ENCODE measurements at places on chromosomes 3 and 15. TPM values are rescaled to one million over a fixed set of nuclear protein-coding genes. Genes with fewer than 3 reads are reported as not detected.

- H3K36me3 ChIP-seq = no peaks in the 10 kb centered on the region
- DNase-seq = no peak
- no peaks in the 10 kb centered on the region for H3K27me3 ChIP-seq
Observed at GRCh38 chr3:154729741-154730140, 299.8 kb upstream of the GPR149 start.

- no peak overlapping the region for H3K4me3 ChIP-seq
- no peaks in the 10 kb centered on the region for H3K27me3 ChIP-seq
- no peak overlapping the region for H3K27ac ChIP-seq
- peak; percentile 23 for DNase-seq
- H3K36me3 ChIP-seq = peaks cover 5% of the 10 kb centered on the region
Observed at GRCh38 chr3:121473001-121473400, 72.8 kb downstream of the POLQ start.

- no peak overlapping the region for H3K4me3 ChIP-seq
- no peaks in the 10 kb centered on the region for H3K4me1 ChIP-seq
- H3K36me3 ChIP-seq = no peaks in the 10 kb centered on the region
- H3K27me3 ChIP-seq = no peaks in the 10 kb centered on the region
- no peak overlapping the region for H3K27ac ChIP-seq
Observed at GRCh38 chr15:77349666-77350065, 70.2 kb downstream of the PEAK1 start.

DNA sequence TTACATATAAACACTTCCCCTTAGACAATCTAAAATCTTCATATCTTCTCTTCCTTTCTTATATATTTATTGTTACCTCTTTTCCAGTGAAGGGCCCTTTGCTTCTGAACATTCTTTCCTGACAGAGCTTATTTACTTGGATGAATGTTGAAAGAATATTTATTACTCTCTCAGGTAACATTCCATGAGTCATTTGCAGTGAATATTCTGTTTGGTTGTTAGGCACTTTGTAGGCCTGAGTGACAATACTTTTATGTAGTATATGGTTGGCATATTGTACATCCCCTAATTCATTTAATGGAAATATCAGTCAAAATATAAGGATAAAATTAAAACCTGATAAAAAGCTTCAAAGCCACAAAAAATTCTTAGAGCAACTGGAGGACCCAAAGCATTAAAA lies 260.9 kb upstream of the KCNMB2 start:
- H3K4me1 ChIP-seq = no peaks in the 10 kb centered on the region
- H3K27me3 ChIP-seq = no peaks in the 10 kb centered on the region
- H3K36me3 ChIP-seq = no peaks in the 10 kb centered on the region
- no peak overlapping the region for H3K4me3 ChIP-seq

DNA sequence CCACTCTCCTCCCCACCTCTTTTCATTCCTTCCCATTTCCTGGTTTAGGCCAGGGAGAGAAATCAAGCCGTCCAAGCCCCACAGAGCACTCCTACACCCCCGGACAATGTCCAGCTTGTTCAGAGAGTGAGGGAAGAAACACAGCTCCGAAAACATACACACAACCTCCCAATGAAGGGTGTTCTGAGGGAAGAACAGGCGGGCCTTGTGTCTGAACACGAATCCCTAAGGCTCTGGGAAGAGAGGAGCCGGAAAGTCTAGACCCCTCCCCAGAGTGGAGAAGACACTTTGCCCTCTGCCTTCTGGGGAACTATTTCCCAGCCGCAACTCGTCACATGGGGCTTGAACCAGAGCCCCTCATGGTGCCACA lies 30.5 kb downstream of the ACAN start:
- no peak overlapping the region for H3K4me3 ChIP-seq
- H3K36me3 ChIP-seq = no peaks in the 10 kb centered on the region
- no peak for DNase-seq
- H3K27ac ChIP-seq = no peak overlapping the region
- no peaks in the 10 kb centered on the region for H3K27me3 ChIP-seq

DNA sequence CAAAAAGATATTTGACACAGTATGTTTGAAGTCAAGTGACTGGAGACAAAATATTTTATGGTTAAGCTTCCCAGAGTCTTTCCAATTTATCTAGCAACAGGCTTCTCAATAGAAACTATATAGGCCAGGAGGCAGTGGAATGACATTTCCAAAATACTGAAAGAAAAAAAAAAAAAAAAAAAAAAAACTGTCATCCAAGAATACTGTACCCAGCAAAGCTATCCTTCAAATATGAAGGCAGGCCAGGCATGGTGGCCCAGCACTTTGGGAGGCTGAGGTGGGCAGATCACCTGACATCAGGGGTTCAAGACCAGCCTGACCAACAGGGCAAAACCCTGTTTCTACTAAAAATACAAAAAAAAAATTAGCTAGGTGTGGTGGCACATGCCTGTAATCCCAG lies 20.9 kb downstream of the NME9 start:
- H3K4me1 ChIP-seq = no peaks in the 10 kb centered on the region
- no peaks in the 10 kb centered on the region for H3K36me3 ChIP-seq
- H3K4me3 ChIP-seq = no peak overlapping the region
- no peak for DNase-seq

DNA sequence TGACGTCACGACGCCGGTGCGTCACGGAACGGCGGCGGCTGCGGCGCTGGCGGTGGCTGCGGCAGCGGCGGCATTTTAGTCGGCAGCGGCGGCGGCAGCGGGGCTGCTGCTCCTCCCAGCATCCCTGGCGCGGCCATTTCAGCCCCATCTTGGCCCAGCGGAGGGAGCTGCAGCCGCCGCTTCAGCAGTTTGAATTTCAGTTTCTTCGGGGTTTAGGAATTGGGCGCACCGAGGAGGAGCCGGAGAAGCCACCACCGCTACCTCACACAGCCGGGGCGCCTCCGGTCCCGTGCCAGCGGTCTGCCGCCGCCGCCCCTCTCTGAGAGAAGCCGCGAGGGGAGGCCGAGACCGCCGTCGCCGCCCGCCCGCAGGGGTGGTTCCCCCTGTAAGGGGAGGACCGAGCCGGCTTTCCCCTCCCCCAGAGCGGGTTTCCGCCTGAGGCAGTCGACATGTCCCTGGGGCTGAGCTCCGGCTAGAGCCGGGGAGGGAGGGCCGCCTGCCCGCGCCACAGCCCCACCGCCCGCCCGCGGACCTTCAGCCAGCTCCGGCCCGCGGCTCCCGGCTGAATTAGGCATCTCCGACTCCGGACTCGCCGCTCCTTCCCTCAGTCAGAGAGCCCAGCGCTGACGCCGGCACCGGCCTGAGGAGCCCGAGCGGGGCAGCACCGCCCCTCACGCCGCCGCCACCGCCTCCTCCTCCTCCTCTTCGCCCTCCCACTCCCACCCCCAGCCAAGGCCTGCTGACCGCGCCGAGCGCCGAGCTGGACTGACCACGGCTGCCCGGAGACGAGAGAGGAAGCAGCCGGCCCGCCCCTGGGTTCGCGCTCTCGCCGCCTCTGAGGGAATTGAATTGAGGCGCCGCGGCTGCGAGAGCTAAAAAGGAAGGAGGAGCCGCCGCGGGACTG lies at the start of gene TSC22D2:
Gene TSC22D2, plus strand, starts transcription at position 78 of the 904 bp plus-strand sequence. CDS start 1,053 bp downstream, outside the sequence.
- peak within 1 kb of the TSS; percentile 99 for H3K27ac ChIP-seq
- peaks cover 6% of the 10 kb centered on the region for H3K4me1 ChIP-seq
- peak; percentile 82 for DNase-seq

DNA sequence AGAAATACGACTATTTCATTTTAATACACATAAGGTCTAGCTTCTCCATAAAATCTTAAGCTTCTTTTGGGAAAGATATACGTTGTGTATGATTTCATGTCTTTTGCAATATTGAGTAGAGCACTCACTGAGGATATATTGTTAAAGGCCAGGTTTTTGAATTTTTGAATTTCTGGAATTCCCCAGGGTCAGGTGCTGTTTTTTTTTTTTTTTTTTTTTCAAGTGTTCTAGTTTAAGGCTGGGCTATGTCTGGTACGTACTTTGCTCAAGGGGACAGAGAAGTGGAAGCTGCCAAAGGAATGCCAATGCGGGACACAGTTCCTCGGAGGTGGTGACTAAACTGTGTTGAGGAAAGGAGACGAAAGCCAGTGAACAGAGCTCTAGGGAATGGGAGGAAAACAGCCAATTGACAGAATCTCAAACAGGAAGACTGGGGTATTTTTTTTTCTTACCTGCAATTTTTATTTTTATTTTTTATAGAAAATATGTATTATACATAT lies 510.5 kb upstream of the CBLB start:
- H3K4me3 ChIP-seq = no peak overlapping the region
- no peaks in the 10 kb centered on the region for H3K27me3 ChIP-seq
- no peaks in the 10 kb centered on the region for H3K4me1 ChIP-seq
- H3K27ac ChIP-seq = no peak overlapping the region
- no peak for DNase-seq

DNA sequence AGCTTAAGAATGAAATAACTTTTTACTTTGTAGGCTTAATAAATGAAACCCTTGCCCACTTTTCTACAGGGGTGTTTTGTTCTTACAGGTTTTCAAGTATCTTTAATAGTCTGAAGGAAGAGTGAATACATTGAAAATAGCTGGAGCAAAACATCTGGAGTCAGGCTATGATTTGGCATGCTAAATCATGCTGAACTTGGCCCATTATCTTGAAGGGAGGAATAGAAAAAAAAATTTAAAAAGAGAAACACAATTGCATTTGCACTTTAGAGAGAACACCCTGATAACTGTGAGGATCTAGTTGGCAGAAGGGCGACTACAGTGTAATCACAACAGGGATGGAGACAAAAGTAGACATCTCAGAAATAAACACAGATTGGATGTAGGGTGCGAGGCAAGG lies 1.8 kb upstream of the IQGAP1 start:
- H3K4me3 ChIP-seq = no peak overlapping the region
- DNase-seq = no peak
- H3K27ac ChIP-seq = no peak overlapping the region
- peaks cover 6% of the 10 kb centered on the region for H3K36me3 ChIP-seq

- no peak overlapping the region for H3K27ac ChIP-seq
- no peaks in the 10 kb centered on the region for H3K4me1 ChIP-seq
- H3K27me3 ChIP-seq = no peaks in the 10 kb centered on the region
- no peak overlapping the region for H3K4me3 ChIP-seq
- peaks cover 26% of the 10 kb centered on the region for H3K36me3 ChIP-seq
Observed at GRCh38 chr3:130975251-130975650, 51.4 kb downstream of the ASTE1 start.

- H3K27ac ChIP-seq = no peak overlapping the region
- peaks cover 9% of the 10 kb centered on the region for H3K4me1 ChIP-seq
- no peak for DNase-seq
Observed at GRCh38 chr3:4478261-4478660, 11.2 kb upstream of the SUMF1 start.

DNA sequence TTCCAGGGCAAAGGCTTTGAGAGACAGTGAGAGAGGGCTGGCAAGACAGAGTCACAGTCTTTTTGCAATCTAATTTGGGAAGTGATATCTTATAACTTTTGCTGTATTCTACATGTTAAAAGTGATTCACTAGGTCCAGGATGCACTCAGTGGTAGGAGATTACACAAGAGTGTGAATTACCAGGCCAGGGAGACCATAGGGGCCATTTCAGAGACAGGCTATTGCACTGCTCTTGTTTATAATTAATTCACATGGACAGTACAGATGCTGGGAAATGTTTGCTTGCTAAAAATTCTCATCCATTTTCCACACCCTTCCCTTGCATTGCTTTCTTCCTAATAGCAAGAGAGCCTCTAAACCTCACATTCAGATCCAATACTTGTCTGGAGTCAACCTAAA lies 22.6 kb upstream of the POMGNT2 start:
- DNase-seq = no peak
- no peak overlapping the region for H3K27ac ChIP-seq
- no peak overlapping the region for H3K4me3 ChIP-seq
- H3K4me1 ChIP-seq = no peaks in the 10 kb centered on the region
- no peaks in the 10 kb centered on the region for H3K36me3 ChIP-seq
- H3K27me3 ChIP-seq = no peaks in the 10 kb centered on the region

- H3K27me3 ChIP-seq = no peaks in the 10 kb centered on the region
- H3K4me1 ChIP-seq = peaks cover 7% of the 10 kb centered on the region
- no peak overlapping the region for H3K27ac ChIP-seq
- no peak overlapping the region for H3K4me3 ChIP-seq
Observed at GRCh38 chr3:107892955-107893624, 197.7 kb downstream of the CD47 start.

GRCh38 chr3:42290966-42291714 lies 25.2 kb upstream of the CCK start:
- H3K4me3 ChIP-seq = no peak overlapping the region
- H3K27me3 ChIP-seq = peaks cover 2% of the 10 kb centered on the region
- H3K36me3 ChIP-seq = no peaks in the 10 kb centered on the region
- H3K27ac ChIP-seq = no peak overlapping the region
- H3K4me1 ChIP-seq = no peaks in the 10 kb centered on the region

DNA sequence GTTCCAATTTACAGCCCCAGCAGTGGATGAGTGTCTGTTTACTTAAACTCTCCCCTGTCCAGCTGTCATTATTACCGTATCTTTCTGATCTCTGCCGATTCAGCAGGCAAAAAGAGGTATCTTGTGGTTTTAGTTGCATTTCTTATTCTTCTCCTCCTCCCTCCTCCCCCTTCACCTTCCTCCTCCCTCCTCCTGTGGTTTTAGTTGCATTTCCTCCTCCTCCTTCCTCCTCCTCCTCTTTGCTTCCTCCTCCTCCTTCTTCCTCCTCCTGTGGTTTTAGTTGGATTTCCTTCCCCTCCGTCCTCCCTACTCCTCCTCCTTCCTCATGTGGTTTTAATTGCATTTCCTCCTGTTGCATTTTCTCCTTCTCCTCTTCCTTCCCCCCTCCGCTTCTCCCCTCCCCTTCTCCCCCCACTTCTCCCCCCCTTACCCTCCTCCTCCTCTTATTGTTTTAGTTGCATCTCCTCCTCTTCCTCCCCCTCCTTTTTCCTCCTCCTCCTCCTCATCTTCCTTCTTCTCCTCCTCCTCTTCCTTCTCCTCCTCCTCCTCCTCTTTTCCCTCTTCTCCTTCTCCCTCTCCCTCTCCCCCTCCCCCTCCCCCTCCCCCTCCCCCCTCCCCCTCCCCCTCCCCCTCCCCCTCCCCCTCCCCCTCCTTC lies 25.3 kb upstream of the VPS33B start:
- H3K27me3 ChIP-seq = peaks cover 7% of the 10 kb centered on the region
- H3K4me3 ChIP-seq = no peak overlapping the region
- peak; percentile 4 for DNase-seq
- no peak overlapping the region for H3K27ac ChIP-seq
- H3K36me3 ChIP-seq = no peaks in the 10 kb centered on the region

- no peaks in the 10 kb centered on the region for H3K27me3 ChIP-seq
- no peak overlapping the region for H3K27ac ChIP-seq
- no peak overlapping the region for H3K4me3 ChIP-seq
- DNase-seq = no peak
- H3K36me3 ChIP-seq = no peaks in the 10 kb centered on the region
Observed at GRCh38 chr3:43844757-43845156, 154.0 kb downstream of the ABHD5 start.

DNA sequence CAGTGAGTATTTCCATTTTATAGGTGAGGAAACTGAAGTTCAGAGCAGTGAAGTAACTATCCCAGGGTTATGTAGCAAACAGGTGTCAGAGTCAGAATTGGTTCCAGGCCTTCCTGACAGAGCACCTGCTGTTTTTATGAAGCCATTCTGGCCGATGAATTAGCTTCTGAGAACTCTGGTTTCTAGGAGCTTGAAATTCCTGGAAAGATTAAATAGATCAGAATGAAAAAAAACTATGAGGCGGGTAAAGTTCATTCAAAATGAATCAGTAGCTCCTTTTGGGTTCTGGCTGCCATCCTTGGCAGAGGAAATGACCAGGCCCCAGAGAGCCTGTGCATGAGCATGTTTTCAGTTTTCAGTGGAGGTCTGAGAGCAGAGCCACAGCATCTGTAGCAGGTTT lies 59.3 kb upstream of the CFAP161 start:
- H3K36me3 ChIP-seq = no peaks in the 10 kb centered on the region
- no peak overlapping the region for H3K27ac ChIP-seq
- H3K27me3 ChIP-seq = no peaks in the 10 kb centered on the region
- H3K4me1 ChIP-seq = peaks cover 4% of the 10 kb centered on the region
- no peak for DNase-seq

Gene ELL3
- 3.8 TPM for total RNA-seq

Gene MAP6D1
- 4.6 TPM for total RNA-seq

Gene RBM5
- total RNA-seq = 124 TPM

Gene RTP3
- not detected for total RNA-seq

Gene ANAPC13
- 61.0 TPM for total RNA-seq

Gene ADAMTS17
- total RNA-seq = 0.27 TPM

Gene TMEM115
- 48.7 TPM for total RNA-seq

Data from astrocyte (in vitro differentiated cells and primary cell).